Neuronal stem cell (in vitro differentiated cells): ENCODE measurements at places on chromosomes 12 and 14.

GRCh38 chr12:59890896-59891579 is 295.2 kb downstream of the SLC16A7 start:
- DNase-seq: no peak

GRCh38 chr12:47977046-47977771 is 13.8 kb downstream of the TMEM106C start:
- no peak for DNase-seq

- no peak for DNase-seq
These were observed 79.3 kb downstream of the SSPN start for GRCh38 chr12:26274441-26275312.

GRCh38 chr12:121176826-121177529 is 33.0 kb upstream of the P2RX4 start:
- no peak for DNase-seq

- no peak for DNase-seq
These were observed 188.2 kb downstream of the CACNA1C start for GRCh38 chr12:2240984-2241383.

GRCh38 chr12:98595243-98595988 is 1.9 kb downstream of the SLC25A3 start:
- no peak for DNase-seq

GRCh38 chr12:130194154-130194553 is 31.9 kb downstream of the FZD10 start:
- no peak for DNase-seq

DNA sequence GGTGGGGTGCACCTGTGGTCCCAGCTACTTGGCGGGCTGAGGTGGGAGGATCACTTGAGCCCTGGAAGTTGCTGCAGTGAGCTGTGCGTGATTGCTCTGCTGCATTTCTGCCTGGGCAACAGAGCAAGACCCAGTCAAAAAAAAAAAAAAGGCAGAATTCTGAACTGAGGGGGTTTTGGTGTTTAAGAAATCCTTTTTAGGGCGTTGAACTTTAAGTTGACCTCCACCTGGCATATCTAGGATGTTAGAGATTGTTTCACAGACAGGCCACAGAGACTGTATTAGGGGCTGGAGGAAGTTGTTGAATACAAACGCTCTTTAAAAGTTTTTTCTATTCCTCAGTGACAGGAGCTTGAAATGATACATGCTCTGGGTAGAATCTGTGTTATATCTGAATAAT is 60.5 kb downstream of the FBXW8 start:
- no peak for DNase-seq

- no peak for DNase-seq
These were observed 12.4 kb upstream of the SNAPC1 start for GRCh38 chr14:61749867-61750266.
